ENCODE measurements at places on chromosomes 5 and 9.

DNA sequence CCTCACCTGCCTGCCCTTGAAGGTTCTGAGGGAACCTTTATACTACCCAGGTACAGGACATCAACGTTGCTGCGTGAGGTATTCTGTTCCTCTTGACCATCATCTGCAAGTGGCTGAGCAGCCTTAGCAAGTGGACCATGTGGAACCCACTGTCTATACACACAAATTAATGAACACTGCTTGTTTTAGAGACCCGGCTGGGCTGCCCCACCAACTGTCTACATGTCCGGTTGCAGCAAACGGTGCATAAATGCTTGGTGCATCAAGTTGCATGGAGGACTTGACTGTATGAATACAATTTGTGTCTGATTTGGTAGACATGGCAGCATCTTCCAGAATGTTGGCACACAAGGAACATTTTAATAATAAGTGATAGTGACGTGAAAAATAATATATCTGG lies 65.8 kb downstream of the SEMA6A start:
- no peak for DNase-seq

GRCh38 chr5:148426514-148426913 lies 42.8 kb downstream of the FBXO38 start:
- DNase-seq: no peak

- DNase-seq: no peak
Observed at GRCh38 chr9:132207215-132207614, 45.4 kb downstream of the NTNG2 start.

DNA sequence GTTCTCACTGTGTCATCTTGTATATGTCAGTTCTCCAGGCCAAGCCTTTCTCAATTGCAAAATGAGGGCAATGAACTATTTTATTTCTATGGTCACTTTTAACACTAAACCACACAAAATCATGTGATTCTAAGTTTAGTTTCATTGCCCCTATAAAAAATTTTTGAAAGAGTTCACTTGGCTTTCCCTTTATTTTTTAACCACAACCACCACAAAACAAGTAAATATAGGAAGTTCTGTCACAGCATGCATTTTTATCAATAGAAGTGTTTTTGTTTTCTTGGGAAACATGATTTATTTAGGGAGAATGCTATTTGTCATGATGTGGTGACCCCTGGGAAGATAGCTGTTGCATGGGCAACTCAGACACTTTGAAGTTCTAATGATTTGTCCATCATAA lies 169.1 kb downstream of the CSNK1G3 start:
- DNase-seq: no peak

DNA sequence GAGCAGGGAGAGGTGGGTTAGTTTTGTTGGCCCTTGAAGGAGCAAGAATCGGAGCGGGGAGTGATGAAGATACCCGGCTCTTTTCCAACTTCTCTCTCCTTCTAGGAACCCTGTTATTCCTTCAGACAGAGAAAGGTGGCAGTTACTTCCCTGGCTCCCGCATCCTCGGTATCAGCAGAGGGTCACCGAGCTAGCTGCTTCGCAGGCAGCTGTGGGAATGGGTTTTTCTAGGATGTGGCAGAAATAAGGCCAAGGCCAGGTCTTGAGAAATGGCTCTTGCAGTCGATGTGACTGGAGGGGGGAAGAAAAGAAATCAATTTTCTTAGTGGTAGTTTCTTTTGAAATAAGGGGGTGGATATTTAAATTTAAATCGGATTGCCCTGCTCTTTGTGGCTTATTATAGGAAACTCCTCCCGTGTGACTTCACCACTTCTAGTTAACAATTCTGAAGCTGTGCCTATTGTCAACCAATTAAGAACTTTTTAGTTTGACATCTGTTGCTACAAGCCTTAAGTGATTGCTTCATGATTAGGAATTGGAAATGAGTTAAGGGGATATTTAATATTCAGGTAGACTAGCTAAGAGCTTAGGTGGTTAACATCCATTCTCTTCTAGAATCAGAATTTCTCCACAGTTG lies 1.4 kb downstream of the SAP30L start:
- DNase-seq: no peak

DNA sequence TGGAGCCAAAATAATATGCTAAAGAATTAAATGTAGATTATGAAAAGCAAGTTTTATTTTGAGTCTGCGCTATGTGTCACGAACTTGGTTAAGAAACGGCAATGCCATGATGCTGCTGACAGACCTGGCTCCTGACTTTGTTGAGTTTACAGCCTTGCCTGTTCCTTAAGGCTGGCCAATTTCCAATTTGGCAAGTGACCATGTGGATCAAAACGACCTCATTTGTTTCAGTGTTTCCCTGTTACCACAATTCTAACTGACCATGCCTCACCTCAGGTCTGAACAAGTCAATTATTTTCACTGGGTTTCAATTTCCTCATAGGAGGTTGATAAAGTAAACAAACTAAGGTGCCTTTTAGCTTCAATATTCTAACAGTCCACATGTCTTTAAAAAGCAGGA lies 461.4 kb downstream of the ZNF608 start:
- DNase-seq: no peak

- DNase-seq: no peak
Observed at GRCh38 chr5:162683284-162683683, 615.7 kb downstream of the GABRG2 start.

- no peak for DNase-seq
Observed at GRCh38 chr9:89412541-89412940, 85.4 kb downstream of the SEMA4D start.

DNA sequence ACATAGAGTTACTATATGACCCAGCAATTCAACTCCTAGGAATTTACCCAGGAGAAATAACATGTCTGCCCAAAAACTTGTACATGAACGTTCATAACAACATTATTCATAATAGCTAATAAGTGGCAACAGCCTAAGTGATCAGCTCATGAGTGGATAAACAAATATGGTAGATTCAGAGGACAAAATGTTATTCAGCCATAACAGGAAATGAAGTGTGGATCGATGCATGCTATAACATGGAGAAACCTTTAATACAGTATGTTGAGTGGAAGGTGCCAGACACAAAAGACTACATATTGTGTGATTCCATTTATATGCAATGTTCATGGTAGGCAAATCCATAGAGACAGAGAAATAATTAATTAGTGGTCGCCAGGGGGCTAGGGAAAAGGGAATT lies 22.3 kb upstream of the NR3C1 start:
- no peak for DNase-seq

DNA sequence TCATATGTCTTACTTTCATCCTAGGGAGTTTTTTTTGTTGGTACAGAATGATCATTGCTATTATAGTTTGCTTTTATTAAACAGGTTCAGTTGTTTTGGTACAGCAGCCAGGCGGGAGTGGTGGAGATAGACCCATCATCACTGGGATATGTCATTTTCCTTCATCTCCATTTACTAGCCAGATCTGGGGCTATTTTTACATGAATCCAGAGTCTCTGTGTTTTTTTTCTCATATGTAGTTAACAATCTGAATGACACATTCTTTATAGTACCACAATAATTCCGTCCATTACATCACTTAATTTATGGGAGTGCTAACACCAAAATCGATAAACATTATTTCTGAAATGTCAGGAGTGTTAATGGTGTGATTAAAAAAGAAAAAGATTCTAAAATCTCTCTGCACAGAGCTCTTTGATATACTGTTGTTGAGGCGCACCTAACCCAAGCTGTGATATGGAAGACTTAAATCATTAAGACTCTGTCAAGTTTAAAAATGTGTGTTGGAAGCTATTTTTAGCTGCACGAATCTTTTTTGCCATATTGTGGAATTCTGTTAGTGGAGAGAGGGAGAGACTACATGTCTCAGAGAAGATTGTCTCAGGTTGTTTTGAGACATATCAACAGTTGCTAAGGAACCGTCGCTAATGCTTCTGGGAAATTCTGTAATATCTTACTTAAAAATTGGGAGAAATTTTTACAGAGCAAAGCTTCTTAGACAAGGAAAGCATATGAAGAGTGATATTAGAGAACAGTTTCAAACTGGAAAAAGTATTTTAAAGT lies 59.6 kb downstream of the RPS23 start:
- DNase-seq: no peak

GRCh38 chr5:22662391-22662790 lies 190.8 kb downstream of the CDH12 start:
- no peak for DNase-seq

- DNase-seq: no peak
Observed at GRCh38 chr5:83363111-83363885, 108.2 kb upstream of the VCAN start.

Measured in activated CD4-positive, alpha-beta T cell treated with anti-CD3 and anti-CD28 coated beads, Interleukin-2, amount 50 U/mL, for 16 hours (primary cell).